ENCODE measurements at places on chromosomes 6 and 20.

GRCh38 chr20:31570735-31571617, 34.1 kb upstream of the ID1 start:
- no peak for DNase-seq

DNA sequence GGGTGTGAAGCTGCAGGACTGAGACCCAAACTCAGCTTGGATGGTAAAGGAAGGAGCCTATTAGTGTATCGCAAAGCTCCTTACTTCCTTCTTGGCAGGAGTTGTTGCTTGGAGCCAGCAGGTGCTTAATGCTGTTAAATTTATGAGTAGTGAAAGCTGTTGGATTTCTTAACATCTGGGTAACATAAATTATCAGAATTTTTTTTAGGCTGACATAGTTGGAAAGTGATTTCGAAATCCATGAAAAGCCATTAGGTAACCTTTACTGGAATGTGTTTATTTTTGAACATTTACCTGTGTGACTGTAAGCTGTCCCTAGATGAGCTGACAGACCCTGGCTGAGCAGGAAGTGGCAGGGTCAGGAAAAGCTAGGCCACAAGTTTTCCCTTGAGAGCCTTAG, 470.4 kb upstream of the SLC35B3 start:
- no peak for DNase-seq

DNA sequence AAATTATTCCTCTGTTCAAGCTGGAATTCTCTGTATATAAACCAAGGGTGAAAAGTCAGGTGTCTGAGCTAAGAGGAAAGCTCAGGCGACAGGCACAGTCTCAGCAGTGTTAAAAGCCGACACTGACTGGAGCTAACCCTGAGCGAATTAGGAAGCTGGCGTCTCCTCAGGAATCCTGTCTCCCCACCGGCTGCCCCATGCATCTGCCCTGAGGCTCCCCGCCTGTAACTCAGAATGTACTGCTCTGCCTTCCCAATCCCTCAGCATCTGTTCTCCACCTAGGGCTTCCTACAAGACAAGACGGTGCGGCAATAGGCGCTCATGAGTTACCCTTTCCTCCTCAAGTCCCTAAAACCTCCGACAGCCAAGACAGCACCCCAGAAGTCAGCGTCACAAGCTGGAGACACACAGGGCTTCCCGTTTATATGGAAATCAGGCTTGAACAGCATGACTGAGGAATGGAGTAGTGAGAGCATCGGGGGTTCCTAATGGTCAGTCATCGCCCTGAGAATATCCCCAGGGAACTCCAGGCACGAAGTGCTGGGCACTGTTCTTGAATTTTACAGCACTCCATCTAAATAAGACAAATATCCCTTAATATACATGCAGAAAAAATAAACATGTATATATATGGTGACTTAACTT, 33.5 kb downstream of the WDR27 start:
- no peak for DNase-seq

DNA sequence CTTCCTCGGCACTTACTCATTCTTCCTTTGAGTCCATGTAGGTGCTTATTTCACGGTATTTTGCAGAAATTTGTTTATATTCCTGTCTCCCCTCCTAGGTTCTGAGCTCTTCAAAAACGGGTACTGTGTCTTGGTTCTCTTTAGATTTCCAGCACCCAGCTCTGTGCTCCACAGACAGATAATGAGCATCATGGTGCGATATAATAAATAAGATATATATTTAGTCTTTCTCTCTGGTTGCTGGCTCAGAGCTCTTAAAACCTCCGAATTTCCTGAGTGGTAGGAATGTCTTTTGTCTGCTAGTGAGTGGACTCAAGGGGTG, 108.1 kb upstream of the GPR6 start:
- DNase-seq: no peak

GRCh38 chr6:148203281-148203925, 139.2 kb upstream of the SASH1 start:
- no peak for DNase-seq

DNA sequence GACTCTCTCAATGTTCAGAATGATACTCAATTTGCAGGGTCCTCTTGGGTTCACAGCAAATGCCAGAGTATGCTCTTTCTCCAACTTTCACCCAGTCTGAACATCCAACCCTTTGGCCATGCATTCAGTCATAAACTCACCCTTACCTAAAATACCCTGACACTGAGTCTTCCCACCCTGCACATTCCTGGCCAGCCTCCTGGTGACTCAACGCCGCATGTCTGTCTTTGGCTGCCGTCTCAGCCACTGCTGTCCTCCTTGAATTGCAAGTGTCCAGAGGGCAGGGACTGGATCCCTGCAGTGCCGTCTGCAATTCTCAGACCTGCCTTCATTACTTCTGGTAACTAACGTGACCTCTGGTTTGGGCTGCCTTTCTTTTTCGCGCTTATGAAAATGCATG, 593.4 kb downstream of the QKI start:
- no peak for DNase-seq

DNA sequence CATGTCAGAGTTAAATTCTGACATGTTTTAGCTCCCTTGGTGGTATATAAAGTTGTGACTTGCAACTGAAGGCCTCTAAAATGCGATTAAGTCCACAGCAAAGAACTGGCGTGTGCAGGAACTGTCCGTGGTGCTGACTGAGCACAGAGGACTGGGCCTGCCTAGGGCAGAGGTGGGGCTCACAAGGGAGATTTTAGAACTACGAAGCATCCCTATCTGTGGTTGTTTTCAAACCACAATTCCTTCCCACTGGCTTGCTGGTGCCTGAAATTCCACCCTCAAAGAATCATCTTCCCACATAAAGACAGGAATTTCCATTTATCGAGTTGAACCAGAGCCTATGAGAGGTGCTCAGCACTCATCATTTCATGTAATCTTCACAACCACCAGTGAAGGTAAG, 30.1 kb downstream of the RIMS4 start:
- DNase-seq: peak; percentile 69

DNA sequence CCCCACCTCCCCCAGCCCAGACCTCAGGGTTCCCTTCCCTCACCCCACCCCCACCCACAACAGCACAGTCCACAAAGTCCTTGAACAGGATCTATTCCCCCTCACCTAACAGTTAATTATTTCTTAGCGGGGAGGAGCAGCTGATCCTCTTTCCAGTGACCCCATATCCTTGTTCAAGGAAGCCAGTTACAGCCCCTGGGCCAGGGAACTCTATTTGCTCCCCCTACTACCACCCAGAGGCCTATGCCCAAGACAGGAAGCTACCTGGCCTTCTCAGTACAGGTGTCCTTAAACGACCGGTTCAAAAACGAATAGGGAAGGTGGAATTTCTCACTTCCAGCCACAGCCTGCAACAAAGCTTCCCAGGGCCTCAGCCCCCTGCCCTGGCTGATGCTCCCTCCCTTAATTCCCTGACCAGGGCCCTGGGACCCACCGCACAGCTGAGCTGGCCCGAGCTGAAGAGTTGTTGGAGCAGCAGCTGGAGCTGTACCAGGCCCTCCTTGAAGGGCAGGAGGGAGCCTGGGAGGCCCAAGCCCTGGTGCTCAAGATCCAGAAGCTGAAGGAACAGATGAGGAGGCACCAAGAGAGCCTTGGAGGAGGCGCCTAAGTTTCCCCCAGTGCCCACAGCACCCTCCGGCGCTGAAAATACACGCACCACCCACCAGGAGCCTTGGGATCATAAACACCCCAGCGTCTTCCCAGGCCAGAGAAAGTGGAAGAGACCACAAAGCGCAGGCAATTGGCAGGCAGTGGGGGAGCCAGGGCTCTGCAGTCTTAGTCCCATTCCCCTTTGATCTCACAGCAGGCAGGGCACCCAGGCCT, 778 bp downstream of the MCCD1 start:
- no peak for DNase-seq

- no peak for DNase-seq
Measured at GRCh38 chr20:36483209-36483918, 58.0 kb upstream of the MYL9 start.

DNA sequence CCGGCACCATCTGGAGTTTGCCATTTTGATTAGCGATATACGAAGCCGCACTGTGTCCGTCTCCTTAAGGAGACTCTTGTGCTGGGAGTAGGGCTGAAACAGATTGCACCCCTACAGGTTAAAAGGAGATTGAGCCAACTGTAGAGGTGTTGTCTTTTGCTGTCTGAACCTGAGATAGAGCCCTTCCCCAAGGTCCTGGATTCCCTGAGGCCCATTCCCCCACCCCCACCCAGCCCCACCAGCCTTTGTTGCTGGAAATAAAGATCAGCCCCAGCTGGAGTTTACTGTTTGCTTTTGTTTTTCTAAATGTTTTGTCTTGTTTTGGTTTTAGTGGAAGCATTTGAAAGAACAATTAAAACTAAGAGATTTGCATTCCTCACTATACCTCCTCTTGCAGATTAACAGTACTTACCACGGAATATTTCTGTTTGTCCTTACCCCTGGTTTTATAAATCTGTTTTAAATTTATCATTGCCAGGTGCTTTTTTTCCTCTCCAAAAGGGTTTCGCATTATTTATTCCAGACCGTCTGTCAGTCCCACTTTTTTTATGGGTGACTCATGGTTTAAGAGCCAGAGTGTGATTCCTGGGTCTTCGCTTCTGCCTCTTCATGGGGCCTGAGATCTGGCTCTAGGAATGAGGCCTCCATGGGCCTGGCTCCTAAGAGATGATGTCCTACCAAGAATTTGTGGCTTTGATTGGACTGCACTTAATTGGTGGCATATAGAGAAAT, 169.2 kb downstream of the DTNBP1 start:
- no peak for DNase-seq

- no peak for DNase-seq
Measured at GRCh38 chr6:48733581-48733980, 622.6 kb upstream of the PTCHD4 start.

Data from activated naive CD4-positive, alpha-beta T cell treated with anti-CD3 and anti-CD28 coated beads for 36 hours (primary cell).